GM12891 (cell line): ENCODE measurements at places on chromosomes 2 and 18.

DNA sequence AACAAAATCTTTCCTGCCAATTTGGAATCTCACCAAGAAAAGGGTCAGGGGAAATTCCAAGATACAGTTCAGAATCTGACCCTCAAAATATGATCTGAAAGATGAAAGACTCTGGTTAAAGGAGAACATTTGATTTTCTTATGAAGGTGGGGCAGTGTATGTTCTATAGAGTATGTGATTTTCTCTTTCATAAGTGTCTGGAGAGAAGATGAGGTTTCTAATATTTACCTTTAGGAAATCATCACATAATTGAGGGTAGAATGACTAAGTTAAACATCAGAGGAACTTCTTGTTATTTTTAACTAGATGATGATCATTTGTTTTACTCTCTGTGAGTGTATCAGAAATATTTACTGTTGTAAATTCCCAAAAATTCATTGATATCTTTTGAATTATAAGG lies 27.8 kb upstream of the MBOAT2 start:
- DNase-seq, result no peak

GRCh38 chr18:3605954-3606443 lies 156.0 kb downstream of the TGIF1 start:
- no peak for DNase-seq

GRCh38 chr2:122663620-122664019 lies 908.2 kb downstream of the TSN start:
- no peak for DNase-seq

- DNase-seq, result no peak
Measured at GRCh38 chr18:78721238-78721875, 258.3 kb upstream of the SALL3 start.

DNA sequence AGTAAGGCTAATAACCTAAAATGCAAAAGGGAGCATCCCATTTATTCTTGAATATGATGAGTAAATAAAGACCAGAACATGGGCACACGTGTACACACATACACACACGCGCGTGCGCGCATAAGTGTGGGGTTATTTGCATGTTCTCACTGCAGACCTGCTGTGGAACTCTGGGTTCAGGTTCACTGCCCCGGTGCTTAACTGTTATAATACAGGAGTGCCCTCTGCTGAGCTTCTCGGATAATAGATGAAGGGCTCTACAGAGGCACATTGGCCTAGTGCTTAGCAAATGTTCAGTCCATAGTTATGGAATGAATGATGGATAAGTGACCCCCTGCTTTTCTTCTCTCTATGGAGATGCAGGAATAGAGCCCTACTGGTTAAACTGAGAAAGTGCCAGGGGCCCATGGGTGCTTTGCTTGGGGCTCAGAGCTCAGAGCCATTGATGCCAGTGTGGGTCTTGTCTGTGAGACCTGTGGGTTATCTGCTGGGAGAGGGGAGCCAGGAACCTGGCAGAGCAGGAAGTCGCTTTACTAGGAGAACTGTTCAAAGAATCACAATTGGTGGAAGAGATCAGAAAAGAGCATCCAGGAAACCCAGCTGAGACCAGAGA lies 3.6 kb upstream of the ARL4C start:
- no peak for DNase-seq

DNA sequence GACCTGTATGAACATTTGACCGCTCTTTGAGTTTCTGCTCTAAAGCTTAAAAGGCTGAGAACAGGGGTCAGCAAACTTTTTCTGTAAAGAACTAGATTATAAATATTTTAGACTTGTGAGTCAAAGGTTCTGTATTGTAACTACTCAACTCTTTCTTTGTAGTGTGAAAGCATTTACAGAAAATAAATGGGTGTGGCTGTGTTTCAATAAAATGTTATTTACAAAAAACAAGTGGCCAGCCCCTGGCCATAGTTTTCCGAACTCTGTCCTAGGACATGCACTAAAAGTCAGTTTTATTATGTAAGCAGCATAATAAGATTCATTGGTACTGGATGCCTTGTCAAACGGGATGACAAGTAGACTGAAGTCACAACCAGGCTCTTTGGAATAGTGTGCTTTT lies 434.9 kb downstream of the ZEB2 start:
- no peak for DNase-seq

DNA sequence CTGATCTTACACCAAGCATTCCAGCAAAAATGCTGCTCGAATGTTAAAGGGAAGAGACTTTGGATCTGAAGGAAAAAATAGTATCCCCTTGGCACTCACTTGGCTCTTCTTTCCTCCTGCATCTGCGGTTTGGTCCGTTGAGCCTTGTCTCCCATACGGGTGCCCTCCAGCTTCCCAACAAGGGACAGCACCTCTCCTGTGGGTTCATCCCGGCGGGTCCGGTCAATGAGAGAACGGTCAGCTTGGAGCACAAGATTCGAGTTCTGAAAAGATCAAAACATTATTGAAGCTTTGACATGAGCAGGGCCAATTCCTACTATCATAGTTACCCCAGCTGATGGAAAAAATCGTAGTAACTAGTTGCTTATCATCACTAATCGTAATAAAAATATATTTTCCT lies 740 bp downstream of the SNRNP200 start:
- no peak for DNase-seq
